Inflammatory macrophage (primary cell): ENCODE measurements at places on chromosomes 1 and 21.

GRCh38 chr1:154435599-154436200 lies 30.6 kb downstream of the IL6R start:
- no peak for DNase-seq

DNA sequence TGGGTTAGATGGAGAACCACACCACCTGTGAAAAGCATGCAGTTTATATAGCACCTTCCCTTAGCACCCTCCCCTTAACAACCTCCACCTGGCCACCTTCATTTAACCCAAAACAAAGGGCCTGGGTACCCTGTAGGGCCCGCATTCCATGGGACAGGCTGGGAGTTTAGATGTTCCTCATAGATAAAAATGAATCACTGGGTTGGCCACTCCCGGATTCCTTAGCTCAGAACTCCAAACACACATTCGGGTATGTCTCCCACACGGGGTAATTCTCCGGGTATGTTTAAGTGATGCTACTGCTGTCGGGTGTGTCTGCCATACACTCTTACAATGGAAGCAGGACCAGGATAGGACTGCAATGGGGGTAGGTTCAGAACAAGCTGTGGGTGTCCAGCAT lies 43.9 kb upstream of the FOXO6 start:
- DNase-seq = no peak

- DNase-seq = peak; percentile 25
Observed at GRCh38 chr1:66947267-66947666, 22.5 kb downstream of the MIER1 start.

GRCh38 chr1:240310226-240310925 lies 218.7 kb downstream of the FMN2 start:
- no peak for DNase-seq

DNA sequence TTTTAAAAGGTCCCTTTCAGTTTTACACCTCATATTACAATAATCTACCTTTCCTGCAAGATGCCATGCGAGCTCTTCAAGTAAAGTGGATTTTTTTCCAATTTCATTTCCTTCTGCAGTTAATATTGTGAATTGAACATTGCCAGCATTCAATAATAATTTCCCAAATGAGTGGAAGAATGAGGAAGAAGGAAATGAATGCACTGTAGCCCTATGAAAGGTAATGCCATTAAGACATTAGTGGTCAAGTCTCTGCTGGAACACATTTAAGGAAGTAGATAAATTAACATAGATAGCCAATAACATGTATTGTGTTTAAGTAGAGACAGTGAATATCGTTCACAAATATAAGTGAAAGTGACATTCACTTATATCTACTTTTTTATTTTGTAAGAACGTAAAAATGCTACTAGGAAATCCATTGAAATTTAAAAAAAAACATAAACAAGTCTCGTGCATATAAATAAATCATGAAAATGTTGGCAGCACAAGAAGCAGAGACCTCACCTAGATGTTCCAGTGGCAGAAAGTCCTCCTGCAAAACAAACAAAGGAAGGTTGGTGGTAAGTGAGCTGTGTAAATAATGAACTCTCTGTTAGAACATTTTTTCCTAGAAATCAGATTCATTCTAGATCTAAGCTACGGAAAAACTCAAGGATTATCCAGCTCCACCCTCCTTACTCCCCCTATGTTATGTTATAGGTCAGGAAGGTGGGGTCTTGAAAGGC lies 17.7 kb downstream of the FCRL3 start:
- DNase-seq = no peak

- DNase-seq = no peak
Observed at GRCh38 chr1:66353257-66353656, 180.7 kb upstream of the SGIP1 start.

GRCh38 chr1:27157194-27157593 lies 2.3 kb upstream of the SLC9A1 start:
- no peak for DNase-seq

- DNase-seq = peak; percentile 55
Observed at GRCh38 chr1:210344706-210345105, 16.0 kb downstream of the HHAT start.

DNA sequence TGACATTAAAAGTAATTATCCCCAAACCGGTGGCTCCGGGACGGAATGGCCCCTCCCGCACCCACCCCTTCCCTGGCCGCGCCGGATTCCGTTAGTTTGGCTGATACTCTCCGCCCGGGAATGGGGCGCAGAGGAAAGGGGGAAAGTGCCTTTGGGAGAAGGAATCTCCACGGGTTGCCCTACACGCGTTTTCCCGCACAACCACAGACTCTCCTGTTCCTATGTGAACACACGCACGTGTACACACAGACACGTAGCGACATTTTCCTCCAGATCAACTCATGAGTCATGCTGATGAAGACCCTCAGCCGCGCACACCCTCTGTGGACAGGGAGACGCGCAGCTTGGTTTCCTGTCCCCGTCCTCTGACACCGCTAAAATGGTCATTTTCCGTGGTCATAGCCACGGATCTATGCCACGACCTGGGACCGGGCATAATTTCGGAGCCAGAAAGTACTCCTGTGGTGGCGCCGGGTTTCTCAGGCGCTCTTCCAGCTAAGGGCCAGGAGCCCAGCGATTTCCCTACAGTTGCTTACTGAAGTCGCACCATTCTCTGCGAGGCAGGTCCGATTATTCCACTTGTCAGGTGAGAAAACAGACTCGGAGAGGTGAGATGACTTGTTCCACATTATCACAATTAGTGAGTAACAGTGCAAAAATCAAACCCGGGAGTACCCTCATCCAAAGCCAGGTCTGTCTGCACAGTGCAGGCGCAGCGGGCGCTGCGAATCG lies 4.0 kb upstream of the DMRTA2 start:
- no peak for DNase-seq
